ENCODE measurements at places on chromosomes 3 and 15.

DNA sequence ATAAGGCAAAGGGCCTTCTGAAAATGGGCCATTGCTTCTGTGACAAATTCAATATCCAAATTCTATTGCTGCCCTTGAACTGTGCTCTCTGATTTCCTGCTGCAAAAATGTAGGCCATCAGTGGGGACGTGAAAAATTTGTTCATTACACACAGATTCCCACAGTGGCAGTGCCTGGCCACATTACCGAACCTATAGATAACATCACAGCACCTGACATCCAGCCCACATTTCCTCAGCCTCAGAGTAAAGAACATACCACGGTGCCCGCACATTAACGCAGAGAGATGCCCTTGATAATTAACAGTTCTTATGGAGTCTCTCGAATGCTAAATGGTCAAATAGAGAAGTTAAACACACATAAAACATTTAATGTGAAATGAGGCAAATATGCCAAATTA is 931.6 kb upstream of the CFAP20DC start:
- DNase-seq, result no peak

DNA sequence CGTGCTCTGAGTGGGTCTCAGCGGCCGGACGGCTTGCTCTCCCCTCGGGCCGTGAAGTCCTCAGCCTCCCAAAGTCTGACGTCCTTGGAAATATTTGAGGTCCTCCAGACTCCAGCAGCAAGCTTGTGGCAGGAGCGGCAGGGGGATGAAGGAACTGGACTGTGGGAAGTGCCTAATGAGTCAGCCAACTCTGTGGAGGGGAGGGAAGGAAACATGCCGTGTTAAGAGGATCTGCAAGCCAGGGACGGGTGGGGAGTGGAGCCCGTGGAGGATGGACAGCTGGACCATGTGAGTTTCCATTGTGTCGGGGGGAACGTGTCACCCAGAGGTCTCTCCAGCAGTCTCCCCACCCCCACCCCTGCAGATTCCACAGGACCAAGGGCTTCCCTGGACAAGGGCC is 39.4 kb upstream of the IDH2 start:
- no peak for DNase-seq

DNA sequence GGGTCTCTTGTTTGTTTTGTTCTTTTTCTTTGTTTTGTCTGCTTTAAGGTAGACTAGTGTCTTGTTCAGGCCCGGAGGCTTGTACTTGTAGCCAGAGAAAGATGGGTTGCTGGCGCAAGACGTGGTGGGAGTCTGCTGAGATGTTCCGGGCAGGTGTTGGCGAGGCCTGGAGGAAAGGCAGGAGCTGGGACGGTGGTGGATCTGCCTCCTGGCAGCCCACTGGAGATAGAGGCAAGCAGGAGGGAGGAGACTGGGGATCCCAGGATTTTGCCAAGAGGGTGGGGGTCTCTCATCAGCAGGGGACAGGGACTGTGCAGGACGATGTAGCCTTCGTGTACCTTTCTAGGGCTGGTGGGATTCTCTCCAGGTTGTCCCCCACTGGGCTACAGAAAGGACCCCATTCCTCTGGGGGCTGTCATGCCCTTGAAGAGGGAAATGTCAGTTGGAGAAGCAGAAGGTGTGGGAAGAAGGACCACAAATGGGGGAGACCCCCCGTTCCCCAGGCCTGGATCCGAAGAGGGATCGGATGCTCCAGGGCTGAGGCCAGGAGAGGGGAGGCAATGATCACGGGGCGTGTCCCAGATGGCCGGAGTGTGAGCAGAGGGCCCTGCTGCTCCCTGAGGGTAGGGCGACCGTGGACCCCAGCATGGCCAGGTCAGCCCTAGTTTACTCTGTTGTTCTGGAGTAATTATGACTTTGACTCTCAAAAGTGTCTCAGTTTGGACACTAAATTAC is 7.0 kb downstream of the CHAC1 start:
- DNase-seq, result no peak

DNA sequence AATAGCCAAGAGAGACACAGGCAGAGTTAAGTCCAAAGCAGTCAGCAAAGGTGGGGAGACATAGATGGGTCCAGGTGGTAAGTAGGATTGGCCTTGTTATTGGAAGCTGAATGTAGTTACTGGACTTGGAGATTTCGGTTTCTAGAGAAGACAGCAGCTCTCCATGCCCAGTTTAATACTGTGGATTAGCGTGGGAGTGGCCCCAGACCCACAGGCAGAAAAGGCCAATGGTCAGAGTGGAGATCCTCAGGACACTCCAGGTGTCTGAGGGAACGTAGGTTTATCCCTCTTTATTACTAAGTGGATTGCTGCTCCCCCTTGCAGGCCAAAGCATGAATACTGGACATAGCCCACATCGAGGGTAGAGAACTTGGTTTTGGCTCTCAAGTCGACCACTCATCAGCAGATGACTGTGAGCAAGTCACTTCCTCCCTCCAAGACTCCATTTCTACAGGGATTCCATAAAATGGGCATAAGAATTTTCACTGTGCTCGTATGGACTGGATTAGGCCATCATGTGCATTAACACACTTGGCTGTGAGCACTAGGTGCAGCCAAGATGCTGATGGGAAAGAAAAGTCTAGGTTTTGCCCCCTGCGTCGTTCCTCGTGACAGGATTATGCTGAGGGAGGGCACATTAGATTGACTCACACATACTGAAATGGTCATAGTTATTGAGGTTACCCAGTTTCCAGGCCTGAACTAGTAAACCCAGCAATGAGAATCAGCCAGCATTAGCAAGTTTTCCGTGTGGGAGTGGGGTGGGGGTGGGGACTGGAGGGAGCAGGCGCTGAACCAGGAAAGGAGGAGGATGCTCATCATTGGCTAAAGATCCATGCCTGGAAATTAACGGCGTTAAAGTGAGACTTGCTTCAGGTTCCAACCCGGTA is 225.2 kb upstream of the TPRG1 start:
- no peak for DNase-seq

- DNase-seq, result no peak
Measured at GRCh38 chr3:42157540-42158538, 66.7 kb downstream of the TRAK1 start.

DNA sequence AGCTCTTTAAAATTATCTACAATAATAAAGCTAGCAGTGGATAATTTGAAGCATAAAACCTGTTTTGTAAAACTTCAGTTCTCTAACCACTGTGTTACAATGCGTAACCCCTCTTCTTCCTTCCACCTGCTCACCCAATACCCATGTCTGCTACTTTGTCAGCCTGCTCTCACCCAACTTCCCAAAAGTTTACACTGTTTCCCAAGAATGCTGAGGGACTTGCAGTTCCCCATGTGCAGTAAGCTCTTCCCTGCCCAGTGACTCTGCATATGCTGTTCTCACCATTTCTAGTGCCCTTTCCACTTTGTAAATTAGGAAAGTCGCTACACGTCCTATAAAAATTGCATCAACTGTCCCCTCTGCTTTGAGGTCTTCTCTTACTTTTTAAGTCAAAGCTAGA is 315.9 kb upstream of the SEMA6D start:
- DNase-seq, result no peak

DNA sequence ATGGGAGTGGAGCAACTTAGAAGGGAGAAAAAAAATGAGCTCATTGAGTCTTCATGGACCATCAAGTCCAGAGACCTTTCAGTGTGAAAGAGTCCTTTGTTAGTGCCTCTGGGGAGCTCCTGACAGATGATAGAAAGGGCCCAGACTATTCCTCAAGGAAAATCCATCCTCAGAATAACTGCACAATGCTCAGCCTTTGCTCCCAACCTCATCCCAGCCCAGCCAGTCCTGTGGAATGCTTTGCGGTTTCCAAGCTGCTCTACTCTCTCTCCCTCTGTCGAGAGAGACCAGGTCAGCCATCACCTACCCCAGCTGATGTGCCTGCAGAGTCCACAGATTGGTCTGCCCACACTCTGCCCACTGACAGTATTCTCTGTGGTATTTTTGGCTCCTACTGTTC is 406.2 kb downstream of the MFSD1 start:
- no peak for DNase-seq

DNA sequence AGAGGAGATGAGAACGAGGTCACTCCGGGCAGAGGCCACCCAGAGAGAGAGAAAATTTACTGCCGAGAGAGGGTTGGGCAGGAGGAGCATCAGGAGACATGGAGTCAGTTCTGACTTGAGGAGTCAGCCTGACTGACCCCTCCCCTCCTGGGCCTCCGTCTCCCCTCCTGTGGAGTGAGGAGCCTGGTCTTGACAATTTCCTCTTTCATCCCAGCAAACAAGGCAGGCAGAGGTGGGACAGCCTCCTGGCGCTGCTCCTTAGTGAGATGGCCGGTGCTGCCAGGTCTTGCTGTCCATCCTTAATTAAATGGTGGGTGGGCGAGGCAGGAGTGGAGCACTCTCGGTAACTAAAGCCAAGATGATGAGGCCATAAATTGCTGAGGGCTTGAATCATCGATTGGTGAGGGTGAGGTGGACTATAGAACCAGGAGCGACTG is 60.6 kb downstream of the CYP11A1 start:
- no peak for DNase-seq

GRCh38 chr3:3031326-3031725 is 78.8 kb downstream of the IL5RA start:
- no peak for DNase-seq

DNA sequence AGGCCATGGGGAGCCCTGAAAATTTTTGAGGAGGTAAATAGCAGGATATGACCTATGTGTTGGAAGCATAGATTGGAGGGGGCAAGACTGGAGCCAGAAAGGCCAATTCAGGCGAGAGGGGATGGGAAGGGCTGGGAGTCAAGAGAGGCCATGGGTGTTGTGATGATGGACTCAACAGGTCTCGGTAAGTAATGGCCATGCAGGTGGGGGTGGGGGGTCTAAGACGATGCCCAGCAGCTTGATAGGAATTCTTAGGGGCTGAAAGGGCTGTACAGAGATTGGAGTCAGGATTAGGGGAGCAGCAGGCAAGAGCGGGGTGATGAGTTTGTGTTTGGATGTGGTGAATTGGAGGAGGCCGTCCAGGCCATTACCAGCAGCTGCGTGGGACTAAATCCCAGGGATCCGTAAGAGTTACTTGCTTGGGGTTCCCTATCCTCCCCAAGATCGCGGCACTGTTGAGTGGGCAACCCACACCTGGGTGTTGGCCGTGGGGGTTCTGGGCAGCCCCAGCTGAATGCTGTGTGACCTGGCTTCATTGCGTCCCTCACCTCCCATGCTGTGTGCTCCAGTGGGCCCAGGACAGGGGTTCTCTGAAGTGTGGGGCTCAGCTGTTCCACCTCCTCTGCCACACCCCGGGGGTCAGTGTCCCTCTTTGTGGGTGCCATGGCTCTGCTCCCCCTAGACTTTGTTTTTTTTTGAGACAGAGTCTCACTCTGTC is 41.8 kb upstream of the CHRNB4 start:
- no peak for DNase-seq

DNA sequence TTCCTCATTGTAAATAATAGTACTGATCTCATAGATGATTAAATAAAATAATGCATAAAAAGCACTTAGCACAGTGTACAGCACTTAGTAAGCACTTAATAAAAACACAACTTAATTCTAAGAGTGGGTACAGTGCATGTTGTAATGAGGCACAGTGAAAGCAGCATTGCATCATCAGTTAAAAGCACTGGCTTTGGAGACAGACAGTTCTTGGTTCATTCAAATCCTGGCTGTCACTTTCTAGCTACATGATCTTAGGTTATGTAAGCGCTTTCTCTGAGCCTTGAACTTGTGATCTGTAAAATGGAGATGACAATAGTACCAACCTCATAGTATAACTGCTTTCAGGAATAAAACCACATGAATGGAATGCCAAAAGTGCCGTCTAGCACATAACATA is 151.5 kb downstream of the DPH6 start:
- DNase-seq, result no peak

DNA sequence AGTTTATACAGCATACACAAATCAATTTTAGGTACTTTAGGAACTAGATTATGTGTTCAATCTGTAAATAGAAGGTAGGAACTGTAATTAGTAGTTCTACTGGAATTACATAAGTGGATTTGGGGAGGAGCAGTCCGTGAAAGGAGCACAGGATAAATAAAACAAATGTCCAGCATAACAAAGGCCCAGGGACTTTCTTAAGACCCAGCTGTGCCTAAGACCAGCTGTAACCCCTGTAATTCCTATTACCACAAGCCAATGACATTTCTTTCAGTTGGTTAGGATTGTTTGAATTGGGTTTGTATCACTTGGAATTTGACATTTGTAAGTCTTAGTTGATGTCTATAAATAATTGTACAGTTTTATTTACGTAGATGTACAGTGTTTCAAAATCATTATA is 4.8 kb upstream of the ZBTB20 start:
- no peak for DNase-seq

DNA sequence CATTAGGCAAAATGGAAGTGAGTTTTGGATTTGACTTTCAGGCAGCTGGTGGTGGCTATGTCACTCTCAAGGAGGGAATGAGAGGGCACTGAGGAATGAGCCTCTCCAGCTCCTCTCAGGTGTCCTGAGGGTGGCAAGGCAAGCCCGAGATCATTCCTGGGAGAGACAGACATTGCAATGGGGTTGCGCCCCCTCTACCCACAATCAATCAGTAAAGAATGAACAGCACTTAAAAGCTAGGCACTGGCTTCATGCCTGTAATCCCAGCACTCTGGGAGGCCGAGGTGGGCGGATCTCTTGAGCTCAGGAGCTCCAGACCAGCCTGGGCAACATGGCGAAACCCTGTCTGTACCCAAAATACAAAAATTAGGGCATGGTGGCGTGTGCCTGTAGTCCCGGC is 14.1 kb upstream of the SHF start:
- no peak for DNase-seq

- no peak for DNase-seq
Measured at GRCh38 chr3:116946376-116946775, 236.8 kb downstream of the TUSC7 start.

GRCh38 chr3:179147514-179147872 is 664 bp upstream of the PIK3CA start:
- no peak for DNase-seq

GRCh38 chr15:93126599-93126998 is 37.6 kb upstream of the RGMA start:
- no peak for DNase-seq

DNA sequence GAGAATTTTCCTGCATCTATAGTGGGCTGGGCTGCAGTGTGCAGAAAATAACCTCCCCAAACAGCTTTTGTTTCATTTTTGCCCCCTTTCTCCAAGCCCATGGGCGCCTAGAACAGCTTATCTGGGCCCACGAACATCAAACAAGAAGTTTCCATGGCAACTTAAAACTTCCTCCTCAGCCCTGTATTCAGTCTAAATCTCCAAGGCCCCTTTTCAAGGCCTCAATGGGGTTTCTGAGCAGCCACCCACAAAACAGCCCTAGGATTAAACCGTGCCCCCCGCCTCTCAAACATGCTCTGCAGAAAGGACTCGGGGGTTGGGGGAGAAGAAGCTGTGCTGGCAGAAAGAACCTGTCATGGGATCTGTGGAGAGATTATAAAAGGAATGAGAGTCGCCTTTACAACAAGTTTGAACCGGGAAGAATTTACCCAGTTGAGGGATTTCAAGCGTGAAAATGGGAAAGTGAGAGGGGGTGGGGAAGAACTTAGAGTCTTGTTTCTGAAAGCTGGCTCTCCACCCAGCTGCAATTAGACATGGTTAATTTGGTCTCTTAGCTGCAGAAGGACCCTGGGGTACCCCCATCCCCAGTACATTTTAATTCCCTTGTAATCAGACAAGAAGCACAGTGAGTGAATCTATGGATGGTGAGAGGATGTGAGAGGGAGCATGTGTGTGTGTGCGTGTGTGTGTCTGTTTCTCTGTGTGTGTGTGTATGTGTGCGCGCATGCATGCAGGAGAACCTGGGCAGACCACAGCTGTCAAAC is 4.3 kb upstream of the FAM107A start:
- no peak for DNase-seq

GRCh38 chr3:16514755-16515353 is 1.4 kb upstream of the RFTN1 start:
- DNase-seq, result no peak

Data from T-helper 22 cell (primary cell).